Endothelial cell of umbilical vein (primary cell): ENCODE measurements at places on chromosomes 7 and 10. TPM values are rescaled to one million over a fixed set of nuclear protein-coding genes. Genes with fewer than 3 reads are reported as not detected.

DNA sequence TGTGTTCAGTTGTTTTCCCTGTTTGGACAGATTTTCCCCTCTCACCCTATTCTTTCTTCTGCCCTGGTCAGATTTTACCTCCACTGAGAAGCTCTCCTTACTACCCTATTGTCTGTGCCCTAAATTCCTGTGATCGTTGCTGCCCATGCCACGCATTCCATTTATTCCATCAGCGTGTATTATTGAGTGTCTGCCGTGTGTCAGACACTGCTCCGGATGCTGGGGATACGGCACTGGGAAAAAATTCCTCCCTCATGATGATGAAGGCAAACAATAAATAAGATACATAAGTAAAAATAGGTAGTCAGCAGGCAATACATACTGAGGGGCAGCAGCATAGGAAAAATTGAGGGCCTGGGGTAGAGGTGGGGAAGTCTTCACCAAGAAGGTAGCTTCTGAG is 86.8 kb downstream of the FANK1 start:
- no peaks in the 10 kb centered on the region for H3K36me3 ChIP-seq
- no peaks in the 10 kb centered on the region for H3K27me3 ChIP-seq
- no peaks in the 10 kb centered on the region for H3K4me1 ChIP-seq
- H3K27ac ChIP-seq: no peak overlapping the region
- DNase-seq: no peak
- H3K4me3 ChIP-seq: no peak overlapping the region

DNA sequence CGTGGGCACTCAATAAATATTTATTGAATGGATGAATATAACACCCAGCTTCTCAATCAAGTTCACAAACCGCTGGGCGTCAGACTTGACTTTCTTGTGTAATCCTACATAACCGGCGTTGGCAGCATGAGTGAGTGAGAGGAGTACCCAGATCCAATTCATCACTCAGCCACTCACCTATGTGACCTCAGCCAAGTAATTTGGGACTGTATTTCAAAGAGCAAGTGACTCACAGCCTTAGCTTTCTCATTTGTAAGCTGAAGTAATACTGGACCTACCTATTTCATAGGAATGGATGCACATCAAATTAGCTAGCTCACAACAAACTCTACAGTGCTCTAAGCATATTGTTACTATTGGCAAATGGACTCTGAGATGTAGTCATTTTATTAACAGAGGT is 53.8 kb upstream of the FAM204A start:
- H3K27ac ChIP-seq: no peak overlapping the region
- no peaks in the 10 kb centered on the region for H3K27me3 ChIP-seq
- H3K4me1 ChIP-seq: no peaks in the 10 kb centered on the region
- no peak overlapping the region for H3K4me3 ChIP-seq

DNA sequence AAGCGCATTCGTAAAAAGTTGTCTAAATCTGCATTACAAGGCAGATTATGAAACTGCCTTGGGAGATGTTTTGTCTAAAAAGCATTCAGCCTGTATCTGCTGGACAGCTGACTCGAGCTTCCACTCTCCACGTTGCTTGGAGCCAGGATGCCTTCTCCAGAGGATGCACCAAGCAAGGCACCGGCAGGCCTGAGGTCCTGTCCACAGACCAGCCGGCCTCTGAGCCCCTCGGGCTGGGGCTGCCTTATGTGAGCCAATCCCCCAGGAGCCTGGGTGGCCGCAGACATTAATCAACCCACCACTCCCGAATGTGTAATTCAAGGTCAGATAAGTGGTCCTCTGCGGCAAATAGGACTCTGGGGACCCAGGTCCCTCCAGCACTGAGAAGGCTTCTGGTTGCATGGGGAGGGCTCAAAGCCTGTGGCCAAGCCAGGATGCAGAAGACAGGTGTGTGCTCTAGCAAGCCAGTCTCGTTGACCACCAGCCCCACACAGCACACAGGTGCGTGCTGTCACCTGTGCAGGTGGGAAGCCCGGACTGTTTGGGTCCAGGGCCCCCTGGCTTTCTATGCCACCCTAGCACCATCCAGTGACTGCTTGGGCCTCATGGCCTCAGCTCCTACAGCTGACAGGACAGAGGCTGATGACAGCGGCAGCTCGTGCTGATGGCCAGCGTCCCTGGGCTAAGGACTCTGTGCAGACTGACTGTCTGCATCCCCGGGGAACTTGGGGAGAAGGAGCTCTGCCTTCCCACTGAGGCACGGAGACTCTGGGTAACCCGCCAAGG is 4.8 kb upstream of the RET start:
- no peaks in the 10 kb centered on the region for H3K4me1 ChIP-seq
- no peak overlapping the region for H3K4me3 ChIP-seq
- H3K27me3 ChIP-seq: peaks cover 10% of the 10 kb centered on the region
- H3K27ac ChIP-seq: no peak overlapping the region

DNA sequence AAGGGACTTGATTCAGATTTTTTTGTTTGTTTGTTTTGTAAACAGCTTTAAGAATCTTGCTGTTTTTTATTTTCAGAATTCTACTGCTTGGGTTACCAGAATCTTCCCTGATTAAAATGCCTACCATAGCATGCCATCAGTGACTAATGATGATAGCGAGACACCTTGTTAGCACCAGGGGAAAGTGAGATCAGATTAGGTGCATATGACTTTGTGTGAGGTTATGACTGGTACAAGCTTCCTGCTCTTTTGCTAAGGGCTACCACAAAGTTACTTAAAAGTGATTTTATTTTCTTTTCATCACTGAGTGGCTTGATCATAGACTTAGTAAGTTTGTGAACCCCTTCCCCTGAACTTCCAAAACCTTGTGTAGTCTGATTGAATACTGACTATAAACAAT is 93.5 kb downstream of the SND1 start:
- no peak for DNase-seq
- no peak overlapping the region for H3K4me3 ChIP-seq
- no peaks in the 10 kb centered on the region for H3K4me1 ChIP-seq
- H3K36me3 ChIP-seq: peaks cover 2% of the 10 kb centered on the region
- H3K27ac ChIP-seq: no peak overlapping the region
- H3K27me3 ChIP-seq: no peaks in the 10 kb centered on the region

- no peaks in the 10 kb centered on the region for H3K27me3 ChIP-seq
- no peak overlapping the region for H3K4me3 ChIP-seq
- H3K36me3 ChIP-seq: peaks cover 2% of the 10 kb centered on the region
- no peak for DNase-seq
Observed at GRCh38 chr10:59801171-59801570, 47.9 kb upstream of the MRLN start.

DNA sequence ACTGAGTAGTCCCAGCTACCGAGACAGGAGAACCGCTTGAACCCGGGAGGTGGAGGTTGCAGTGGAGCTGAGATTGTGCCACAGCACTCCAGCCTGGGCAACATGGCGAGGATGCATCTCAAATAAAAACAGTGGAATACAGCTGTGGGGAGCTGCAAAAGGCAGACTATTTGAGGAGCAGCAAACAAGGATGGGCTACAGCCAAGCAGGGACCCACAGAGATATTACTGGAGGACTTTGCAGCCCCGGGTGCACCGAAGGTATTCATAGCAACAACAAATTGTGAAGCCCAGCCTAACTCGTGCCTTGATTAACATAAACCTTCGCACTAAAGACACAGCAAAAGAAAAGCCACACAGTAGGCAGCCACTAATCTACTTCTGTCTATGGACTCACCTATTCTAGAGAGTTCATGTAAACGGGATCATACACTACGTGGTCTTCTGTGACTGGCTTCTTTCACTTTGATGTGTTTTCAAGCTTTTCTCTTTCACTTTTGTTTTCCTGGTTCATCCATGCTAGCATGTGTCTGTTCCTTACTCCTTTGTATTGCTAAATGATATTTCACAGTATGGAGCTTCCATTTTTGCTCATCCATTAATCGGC is 34.0 kb downstream of the PODXL start:
- H3K27ac ChIP-seq: no peak overlapping the region
- H3K4me1 ChIP-seq: peaks cover 46% of the 10 kb centered on the region
- DNase-seq: peak; percentile 40
- H3K4me3 ChIP-seq: no peak overlapping the region
- no peaks in the 10 kb centered on the region for H3K36me3 ChIP-seq

- no peaks in the 10 kb centered on the region for H3K4me1 ChIP-seq
- H3K27ac ChIP-seq: no peak overlapping the region
- no peak for DNase-seq
- H3K27me3 ChIP-seq: no peaks in the 10 kb centered on the region
- H3K36me3 ChIP-seq: no peaks in the 10 kb centered on the region
Observed at GRCh38 chr7:141210862-141211261, 137.0 kb downstream of the TMEM178B start.

The COL1A2 gene
- 5.6 and 40.8 TPM in 2 replicates for total RNA-seq

- no peaks in the 10 kb centered on the region for H3K36me3 ChIP-seq
- H3K27ac ChIP-seq: no peak overlapping the region
- no peaks in the 10 kb centered on the region for H3K4me1 ChIP-seq
- no peak overlapping the region for H3K4me3 ChIP-seq
- H3K27me3 ChIP-seq: no peaks in the 10 kb centered on the region
- DNase-seq: no peak
Observed at GRCh38 chr7:156420496-156420895, 220.1 kb upstream of the RNF32 start.
